ENCODE measurements at places on chromosomes 11 and 22.

DNA sequence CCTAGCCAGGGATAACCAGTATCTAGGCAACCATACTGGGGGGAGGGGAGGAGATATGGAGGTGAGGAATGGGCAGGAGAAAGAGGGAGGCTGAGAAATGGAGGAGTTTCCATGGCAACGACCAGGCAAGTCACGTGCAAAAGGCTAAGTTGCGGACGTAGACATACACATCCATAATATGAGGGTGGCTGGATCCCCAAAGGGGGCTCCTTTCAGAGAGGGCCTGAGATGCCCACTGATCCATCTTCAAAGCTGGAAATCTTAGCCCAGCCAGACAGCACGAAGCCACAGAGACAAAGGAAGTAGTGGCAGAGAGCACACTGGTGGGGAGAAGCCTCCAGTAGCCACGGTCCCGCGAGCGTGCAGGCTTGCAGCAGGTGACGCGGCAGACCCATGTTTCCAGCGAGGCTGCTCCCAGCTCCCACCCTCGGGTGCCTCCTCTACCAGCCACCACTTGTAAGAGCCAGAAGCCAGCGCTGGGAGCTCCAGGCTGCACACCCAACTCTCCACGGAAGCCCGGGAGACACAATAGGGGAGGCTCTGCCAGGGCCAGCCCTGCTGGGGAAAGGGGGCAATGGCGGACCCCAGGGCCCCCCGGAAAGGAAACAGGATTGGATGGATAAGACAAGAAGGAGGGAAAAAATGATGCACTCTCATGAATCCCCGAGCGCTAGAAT lies 938 bp downstream of the FXYD6 start:
- no peak for DNase-seq

- DNase-seq, result no peak
Measured at GRCh38 chr11:44400431-44400830, 90.5 kb upstream of the ALX4 start.

- DNase-seq, result no peak
Measured at GRCh38 chr11:114159320-114159719, 99.8 kb downstream of the ZBTB16 start.

DNA sequence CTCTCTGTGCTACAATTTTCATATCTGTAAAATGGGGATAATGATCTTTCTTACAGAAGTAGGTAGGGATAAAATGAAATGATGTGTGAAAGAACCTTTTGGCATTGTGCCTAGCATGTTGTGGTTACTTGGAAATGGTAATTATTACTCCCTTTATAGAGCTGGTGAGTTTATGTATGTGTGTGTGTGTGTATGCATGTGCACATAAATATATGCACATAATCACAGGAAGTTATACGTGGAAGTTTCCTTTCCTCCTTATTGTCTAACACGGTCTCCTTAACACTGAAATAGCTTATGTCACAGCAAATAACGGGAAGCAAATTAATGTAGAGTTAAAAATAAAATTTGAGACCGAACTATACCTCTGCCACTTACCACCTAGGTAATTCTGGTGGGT lies 163.7 kb upstream of the ZBED5 start:
- no peak for DNase-seq
